ENCODE measurements at places on chromosomes 4 and X.

GRCh38 chr4:139839403-139840031 is 173.9 kb downstream of the MGST2 start:
- no peak for DNase-seq

DNA sequence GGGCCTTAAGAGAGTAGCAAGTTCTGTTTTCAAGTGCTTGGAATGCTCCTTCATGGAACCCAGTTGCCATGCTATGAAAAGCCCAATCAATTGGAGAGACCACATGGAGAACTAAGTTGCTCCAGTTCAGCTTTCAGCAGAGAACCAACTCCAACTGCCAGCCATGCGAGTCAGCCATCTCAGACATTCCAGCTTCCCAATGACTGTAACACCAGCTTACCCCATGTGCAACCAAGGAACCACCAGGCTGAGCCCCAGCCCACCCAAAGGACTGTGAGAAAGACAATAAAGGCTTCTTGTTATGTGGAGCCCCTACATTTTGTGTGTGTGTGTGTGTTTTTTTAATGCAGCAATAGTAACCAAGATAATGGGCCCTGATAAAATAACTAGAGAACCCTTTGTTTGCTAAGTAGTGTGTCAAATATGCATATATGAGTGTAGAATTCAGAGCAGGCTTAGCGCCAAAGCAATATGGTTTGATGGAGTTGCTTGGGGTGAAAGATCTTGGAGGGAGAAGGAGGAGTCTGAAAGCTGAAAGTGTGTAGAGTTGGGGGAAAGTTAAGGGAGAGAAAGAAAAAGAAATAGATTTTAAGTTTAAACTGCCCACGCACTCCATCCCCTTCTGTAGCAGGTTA is 35.0 kb upstream of the CCKAR start:
- DNase-seq, result no peak

DNA sequence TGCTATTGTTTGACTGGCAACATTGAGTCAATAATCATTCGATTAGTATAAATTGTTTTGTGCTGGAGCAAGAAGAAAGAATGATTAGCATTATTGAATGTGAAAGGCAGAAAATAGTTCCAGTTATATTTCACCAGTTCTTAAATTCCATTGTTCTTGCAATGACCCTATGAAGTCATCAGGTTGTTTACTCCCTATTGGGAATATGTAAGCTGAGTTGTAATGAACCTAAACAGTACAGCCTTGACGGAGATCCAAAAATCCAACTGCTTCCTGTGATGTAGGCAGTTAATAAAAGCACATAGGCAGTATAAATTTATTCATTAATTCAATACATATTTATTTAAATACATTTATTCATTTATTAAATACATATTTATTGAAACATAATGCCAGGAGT is 947.5 kb downstream of the PCDH7 start:
- DNase-seq, result no peak

GRCh38 chr4:94939791-94940519 is 182.2 kb downstream of the BMPR1B start:
- no peak for DNase-seq

DNA sequence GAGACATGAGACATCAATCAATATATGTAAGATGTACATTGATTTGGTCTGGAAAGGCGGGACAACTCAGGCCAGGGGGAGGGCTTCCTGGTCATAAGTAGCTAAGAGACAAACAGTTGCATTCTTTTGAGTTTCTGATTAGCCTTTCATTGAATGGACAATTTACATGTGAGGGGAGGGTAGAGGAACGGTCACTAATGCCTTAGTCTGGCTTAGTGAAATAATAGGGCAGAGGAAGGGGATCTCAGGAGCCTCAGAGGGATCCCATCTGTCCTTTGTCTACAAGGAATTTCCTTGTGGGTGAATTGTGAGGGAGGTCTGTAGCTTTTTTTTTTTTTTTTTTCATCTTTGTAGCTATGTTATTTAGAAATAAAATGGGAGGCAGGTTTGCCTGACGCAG is 88.3 kb downstream of the GK start:
- no peak for DNase-seq

- no peak for DNase-seq
These were observed 81.4 kb downstream of the CEP44 start for GRCh38 chr4:174365018-174365587.

- no peak for DNase-seq
These were observed 22.4 kb upstream of the MXD4 start for GRCh38 chr4:2284161-2284933.

- DNase-seq, result no peak
These were observed 19.2 kb downstream of the RASGEF1B start for GRCh38 chr4:81452452-81453006.

- no peak for DNase-seq
These were observed 56.5 kb downstream of the PRDM5 start for GRCh38 chr4:120865985-120866384.

DNA sequence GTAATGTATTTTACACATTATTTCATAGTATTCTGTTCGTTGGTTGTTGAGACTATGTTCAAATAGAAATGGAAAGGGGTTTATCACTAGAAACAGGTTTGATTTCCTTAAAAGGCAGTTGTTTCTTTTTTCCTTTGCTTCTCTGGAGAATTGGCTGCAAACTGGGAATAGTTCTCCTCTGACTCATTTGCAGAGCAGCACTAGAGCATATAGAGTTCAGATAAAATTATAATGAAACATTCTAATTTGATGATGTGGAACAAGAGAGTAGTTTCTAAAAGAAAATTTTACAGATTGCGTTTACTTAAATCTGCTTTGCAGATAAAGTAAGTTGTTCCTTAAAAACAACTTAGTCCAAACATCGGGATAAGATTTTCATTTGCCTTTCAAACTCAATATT is 29.7 kb downstream of the SYNPO2 start:
- no peak for DNase-seq

DNA sequence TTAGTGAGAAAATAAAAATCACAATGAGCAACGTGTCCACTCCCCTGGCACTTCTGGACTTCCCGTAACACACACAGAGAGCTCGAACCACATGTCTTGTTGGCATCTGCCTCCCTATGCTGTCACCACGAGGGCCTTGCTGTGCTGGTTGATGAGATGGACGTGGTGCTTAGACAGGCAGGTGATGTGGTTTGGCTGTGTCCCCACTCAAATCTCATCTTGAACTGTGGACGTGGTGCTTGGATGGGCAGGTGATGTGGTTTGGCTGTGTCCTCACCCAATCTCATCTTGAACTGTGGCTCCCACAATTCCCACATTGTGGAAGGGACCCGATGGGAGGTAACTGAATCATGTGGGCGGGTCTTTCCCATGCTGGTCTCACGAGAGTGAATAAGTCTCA is 40.0 kb downstream of the FGFRL1 start:
- no peak for DNase-seq

DNA sequence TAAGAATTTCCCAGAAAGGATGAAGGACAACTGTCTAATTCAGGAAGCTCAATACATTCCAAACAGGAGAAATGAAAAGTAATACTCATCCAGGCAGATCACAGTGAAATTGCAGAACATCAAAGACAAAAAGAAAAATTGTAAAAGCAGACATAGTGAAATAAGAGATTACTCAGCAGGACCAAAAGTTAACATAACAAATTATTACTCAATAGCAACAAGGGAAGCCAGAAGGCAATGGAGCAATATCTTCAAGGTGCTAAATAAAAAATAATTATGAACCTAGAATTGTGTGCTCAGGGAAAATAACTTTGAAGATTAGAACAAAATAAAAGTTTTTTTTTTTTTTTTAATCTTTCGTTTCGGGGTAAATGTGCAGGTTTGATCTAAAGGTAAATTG is 30.5 kb upstream of the ENPP6 start:
- DNase-seq, result no peak

DNA sequence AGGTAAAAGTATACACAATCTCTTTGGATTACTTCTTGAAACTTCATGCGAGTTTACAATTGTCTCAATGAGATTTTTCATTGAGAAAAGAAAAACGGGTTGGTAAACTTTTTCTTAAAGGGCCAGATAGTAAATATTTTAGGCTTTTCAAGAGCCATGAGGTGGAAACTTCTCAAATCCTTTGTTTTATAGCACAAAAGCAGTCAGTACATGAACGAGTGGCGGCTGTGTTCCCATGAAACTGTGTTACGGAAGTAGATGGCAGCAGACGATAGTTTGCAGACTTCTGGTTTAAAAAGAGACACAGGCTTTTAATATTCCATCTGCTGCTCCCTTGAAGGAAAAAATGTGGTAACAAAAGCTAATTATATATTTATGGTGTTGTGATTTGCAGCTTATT is 332.0 kb downstream of the TENM3 start:
- DNase-seq, result no peak

GRCh38 chrX:120264341-120264740 is 13.7 kb downstream of the ZBTB33 start:
- no peak for DNase-seq

DNA sequence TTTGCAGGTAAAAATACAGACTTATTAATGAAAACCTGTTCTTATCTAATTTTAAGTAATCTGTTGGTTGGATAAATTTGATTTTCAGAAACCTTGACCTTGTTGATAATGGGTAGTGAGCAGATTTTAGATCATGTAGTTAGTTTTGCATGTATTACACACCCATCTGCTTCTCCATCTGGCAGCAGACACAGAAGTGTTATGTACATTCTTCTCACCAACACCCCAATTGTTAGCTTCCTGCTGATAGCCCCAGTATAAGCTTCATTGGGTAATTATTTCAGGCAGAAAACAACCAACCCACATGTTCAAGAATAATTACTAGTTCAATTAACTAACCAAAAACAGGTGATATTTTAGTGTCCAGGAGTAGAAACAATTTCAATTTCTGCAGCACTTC is 1740.5 kb upstream of the AGA start:
- DNase-seq, result no peak
